ENCODE measurements at places on chromosomes 5 and 9.

DNA sequence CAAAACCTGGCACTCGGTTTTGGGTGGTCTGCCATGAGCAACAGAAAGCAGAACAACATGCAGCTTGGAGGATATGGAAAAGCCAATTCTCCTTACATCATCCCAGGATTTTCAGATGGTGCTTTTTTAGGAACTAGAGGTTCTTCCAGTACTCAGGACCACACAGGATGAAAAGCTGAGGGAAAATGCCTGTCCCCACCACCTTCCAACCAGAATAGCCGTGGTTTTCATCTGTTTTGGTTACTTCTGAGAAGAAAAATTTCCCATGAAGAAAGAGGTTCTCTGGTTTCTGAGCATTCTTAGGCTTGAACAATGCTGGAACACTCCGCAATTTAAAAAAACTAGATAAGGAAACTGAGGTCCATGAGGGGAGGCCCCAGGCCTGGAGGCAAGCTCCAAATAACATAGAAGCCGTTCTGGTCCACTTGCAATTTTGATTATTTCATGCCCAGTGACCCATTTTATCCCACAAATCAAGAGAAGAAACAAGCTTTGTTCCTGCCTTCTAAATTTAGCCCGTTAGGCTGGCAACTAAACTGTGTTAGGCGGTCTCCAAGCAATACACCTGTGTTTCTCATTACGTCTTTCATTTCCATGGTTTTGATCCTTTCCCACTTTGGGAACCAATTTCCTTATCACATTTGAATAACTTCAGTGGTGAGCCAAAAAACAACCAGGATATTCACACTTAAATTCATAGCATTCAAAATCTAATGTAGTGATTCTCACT, 79.2 kb upstream of the SPIN1 start:
- DNase-seq, result no peak

DNA sequence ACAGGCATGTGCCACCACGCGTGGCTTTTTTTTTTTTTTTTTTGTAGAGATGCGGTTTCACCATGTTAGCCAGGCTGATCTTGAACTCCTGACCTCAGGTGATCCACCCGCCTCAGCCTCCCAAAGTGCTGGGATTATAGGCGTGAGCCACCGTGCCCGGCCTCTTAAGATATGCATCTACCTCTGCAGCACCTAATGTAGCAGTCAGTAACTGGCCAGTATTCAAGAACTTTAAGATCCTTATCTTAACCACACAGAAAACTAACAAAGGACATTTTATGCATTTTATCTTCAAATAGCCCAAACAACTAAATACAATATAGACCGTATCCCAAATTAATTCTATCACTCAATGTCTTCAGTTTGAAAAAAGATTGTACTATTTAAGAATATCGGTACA, 618.7 kb downstream of the TLE1 start:
- DNase-seq, result no peak

- DNase-seq, result no peak
Measured at GRCh38 chr9:94824913-94825610, 98.6 kb downstream of the AOPEP start.

DNA sequence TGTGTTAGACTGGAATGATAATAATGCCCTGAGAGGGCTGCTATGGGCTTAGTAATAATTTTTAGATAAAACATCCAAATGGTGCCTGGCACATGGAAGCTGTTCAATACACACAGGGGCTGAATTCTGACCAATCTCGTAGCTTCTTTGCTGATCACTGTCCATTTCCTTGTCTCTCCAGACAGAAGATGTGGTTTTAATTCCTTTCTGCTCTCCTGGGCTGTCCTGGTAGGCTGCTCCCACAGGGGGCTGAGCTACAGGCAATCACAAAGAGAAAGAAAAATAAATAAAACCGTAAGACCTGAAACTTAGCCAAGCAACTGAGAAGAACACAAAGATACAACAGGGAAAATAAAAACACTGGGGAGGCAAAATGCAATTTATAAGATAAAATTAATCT, 136.5 kb downstream of the CDK5RAP2 start:
- DNase-seq, result no peak

DNA sequence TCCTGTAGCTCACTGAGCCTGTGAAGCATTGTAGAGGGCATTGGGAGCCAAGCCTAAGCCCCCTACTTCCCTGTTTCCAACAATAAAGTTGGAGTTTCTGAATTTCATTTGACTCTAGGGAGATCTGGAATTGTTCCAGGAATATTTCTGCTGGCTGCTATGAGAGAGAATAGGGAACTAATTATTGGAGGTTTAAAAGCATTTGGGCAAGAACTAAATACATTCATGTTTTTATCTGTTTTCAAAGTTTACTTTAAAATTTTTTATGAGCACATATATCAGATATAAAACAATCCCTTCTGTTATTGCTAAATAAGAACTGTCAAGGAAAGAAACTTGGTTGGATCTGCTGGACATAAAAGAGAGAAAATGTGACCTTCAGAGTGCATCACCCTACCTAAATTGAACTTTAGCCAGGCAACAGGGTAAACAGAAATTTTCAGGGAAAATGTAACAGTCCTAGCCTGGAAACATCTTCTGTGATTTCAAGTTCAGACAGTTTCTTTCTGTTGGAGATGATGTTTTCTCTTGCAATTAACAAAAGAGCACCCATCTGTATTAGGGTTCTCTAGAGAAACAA, 19.3 kb upstream of the LECT2 start:
- no peak for DNase-seq

GRCh38 chr5:14364576-14365472, 216.8 kb upstream of the OTULINL start:
- DNase-seq, result no peak

DNA sequence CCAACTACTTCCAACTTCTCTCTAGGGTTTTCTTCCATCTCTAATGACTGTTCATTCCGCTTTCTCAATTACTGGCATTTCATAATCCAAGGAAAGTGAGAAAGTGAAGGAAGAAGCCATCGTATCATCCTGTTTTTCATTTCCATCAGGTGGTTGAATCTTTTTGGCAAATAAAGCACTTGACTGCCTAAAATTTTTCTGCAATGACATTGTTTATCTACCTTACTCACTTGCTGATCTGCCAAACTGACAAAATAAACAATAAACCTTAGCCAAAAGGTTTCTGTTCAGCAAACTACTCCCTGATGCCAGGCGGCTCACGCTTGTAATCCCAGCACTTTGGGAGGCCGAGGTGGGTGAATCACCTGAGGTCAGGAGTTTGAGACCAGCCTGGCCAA, 18.4 kb downstream of the FNBP1 start:
- no peak for DNase-seq

- no peak for DNase-seq
Measured at GRCh38 chr5:166909926-166910325, 1381.5 kb upstream of the WWC1 start.

- DNase-seq, result no peak
Measured at GRCh38 chr5:16707168-16707868, 90.5 kb upstream of the RETREG1 start.

GRCh38 chr5:134493461-134494055, 31.9 kb upstream of the JADE2 start:
- no peak for DNase-seq

GRCh38 chr9:125932012-125932411, 184.8 kb downstream of the PBX3 start:
- no peak for DNase-seq

- no peak for DNase-seq
Measured at GRCh38 chr5:88503406-88503805, 234.8 kb upstream of the TMEM161B start.

GRCh38 chr5:150605546-150605945, 34.9 kb upstream of the SYNPO start:
- no peak for DNase-seq

DNA sequence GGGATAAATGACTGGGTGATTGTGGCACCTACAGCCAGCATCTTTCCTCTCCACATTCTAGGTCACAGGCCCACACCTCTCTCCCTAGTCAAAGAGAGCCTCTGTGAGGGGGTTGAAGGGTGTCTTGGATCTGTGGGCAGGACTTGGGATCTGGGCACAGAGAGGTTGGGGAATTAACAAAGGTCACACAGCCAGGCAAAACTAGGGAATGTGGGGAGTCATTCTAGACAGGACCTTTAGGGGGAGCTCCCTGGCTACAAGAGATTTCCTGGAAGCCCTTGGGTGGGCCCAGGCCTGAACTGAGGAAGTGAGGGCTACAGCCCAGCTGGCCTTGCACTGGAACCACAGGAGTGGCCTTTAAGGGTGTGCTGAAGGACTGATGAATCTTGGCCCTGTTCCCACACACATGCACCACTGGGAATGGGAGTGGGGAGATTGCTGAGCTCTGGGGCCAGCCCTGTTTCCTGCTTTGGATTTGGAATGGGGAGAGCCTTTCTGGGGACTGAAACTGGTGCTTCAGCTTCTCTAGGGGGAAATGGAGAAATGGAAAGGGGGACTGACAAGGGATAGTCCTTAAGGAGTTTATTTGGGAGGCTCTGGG, 12.4 kb upstream of the CXXC5 start:
- DNase-seq, result no peak

GRCh38 chr5:38783011-38783561, 62.7 kb upstream of the OSMR start:
- no peak for DNase-seq

DNA sequence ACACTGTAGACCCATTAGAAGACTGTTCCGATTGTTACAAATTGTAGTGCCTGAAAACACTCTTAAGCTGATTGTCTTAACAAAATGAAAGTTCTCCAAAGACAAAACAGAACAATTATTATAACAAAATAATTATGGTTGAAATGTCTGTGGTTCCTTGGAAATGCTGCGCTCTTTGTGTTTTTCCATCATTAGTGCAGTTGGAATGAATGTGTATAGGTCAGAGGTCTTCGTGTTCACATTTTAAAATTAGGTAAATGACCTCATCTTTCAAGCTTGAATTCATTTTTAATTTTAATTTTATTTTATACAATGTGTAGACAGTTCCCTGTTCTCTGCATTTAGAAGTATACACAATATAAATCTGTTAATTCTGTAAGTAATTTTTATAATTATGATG, 56.7 kb upstream of the NXNL2 start:
- DNase-seq, result no peak

DNA sequence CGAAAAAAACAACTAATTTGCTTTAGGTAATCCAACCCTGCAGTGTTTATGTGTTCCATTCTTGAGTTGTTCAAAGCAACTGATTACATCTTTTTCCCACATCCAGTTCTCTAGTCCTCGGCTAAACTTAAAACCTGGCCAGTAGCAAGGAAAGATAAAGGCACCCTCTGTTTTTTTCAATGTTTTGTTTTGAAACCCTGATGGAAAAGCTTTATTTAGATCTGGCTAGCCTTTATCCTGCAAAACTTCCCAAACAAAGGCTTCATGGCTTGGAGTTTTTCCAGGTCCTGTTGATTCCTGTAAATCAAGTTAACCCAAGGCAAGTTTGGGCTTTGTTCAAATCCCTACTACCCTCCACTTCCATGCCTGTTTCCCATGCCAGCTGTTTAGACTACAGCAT, 105.1 kb downstream of the CEMIP2 start:
- no peak for DNase-seq

DNA sequence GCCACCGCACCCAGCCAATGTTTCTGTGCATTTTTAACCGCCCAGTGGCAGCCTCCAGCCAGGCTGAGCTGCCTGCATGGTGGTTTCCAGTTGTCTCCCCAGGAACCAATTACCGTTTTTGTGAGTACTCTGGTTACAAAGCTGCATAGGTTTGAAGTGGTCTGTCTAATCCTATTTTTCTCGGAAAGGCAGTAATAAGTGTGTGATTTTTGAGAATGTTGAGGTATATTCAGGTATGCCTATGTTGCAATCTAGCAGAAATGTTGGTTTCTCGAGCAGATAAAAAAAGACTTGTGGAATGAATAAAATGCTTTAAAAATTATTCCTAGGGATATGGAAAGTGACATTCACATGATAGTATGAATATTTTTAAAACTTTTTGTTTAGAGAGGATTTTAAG, 41.5 kb upstream of the ANKH start:
- DNase-seq, result no peak

GRCh38 chr9:132201139-132201538, 39.3 kb downstream of the NTNG2 start:
- no peak for DNase-seq

DNA sequence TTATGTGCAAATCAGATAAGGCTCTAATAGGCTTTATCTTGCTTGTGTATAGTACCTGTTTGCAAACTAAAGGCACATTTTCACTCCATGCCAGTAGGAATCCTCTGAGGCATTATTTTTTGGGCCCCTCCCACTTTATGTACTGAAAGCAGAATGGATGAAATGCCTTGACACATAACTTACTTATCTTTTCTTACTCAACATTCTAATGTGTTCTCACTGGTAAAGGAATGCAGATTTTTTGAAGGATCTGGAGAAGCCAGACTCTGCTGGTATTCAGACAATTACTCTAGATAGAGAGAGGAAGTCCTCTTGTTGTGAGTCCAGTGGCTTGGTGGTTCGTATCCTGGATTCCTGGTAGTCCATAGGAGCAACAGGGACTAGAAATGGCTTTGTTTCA, 336.7 kb downstream of the CCDC171 start:
- DNase-seq, result no peak

DNA sequence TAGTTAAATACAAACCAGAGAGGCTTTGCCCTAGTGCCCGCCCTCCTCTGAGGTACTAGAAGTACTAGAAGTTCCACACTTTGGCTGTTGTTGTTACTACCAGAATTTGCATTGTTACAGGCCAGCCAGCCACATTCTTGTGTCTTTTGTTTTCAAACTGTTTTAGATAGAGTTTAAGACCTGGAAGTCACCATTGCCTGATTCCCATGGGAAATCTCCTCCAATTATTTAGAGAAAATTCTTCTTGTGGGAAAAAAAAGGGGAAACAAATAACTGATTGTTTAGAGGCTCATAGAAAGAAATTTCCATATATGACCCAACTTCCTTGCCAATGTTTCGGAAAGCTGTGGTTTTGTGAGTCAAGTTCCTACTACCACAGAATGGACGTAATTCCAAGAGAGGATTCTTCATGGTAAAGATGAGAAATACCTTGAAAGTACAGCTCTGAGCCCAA, 252.2 kb downstream of the GOLPH3 start:
- no peak for DNase-seq

DNA sequence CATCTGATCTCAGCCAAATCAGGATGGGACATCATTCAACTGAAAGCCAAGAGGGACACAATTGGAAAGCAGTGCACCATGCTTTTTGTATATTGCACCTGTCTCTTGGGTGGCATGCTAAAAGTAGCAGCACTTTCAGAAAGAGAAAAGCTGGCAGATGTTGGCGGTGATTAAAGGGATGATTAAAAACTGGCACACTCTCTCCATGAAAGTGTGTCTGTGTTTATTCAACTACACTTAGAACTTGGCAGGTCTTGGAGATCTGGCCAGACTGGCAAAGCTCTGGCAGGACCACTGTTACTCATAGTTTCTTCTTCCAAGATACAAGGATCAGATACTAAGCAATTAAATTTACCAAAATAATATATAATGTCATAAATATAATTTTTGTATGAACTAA, 112.9 kb upstream of the ELAVL2 start:
- DNase-seq, result no peak

GRCh38 chr9:77427256-77427927, 220.7 kb downstream of the GNA14 start:
- no peak for DNase-seq

- DNase-seq, result no peak
Measured at GRCh38 chr9:6907772-6908381, 150.1 kb downstream of the KDM4C start.

All from GM19239 (cell line).